ENCODE measurements at places on chromosomes 3 and 15.

GRCh38 chr3:155702745-155703591, 41.9 kb downstream of the PLCH1 start:
- no peak for DNase-seq

DNA sequence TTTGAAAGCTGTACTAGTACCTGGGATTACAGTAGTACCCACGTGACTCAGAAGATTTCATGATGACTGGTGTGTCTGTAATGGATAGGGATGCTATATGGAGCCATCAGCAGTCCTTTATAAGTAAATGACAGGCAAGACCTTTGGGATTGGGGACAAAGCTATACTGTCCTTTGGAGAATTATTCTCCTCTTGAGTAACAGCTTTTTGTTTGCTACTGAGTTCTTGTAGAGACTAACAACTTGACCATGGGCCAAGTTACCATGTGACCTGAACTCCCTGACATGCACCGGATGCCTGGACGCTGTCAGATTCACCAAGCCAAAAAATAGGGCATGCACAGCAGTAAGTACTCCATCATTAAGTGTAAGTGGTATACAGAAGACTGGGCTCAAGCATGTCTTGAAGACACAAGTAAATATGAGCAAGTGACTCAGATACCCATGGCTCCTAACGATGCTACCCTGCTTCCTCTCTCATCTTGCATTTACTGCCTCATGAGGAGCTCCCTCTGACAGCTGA, 12.9 kb downstream of the SEC11A start:
- DNase-seq = no peak

DNA sequence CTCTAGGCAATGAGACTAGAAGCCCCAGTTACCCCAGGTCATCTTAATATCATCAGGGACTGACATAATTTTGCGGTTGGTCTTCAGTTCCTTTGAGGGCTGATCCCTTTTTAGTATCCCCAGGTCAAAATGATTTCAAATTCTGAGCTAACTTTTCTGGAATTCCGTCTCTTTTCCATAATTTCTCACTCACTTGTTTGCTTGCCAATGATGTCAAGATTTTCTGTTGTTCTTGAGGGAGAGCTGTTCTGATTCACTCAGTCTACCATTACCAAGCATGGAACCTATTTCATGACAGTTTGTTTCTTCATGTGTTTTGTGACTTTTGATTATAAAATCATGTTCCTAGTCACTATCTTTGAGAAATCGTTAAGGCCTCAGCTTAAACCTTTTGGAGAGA, 190.5 kb upstream of the LYSMD4 start:
- no peak for DNase-seq

DNA sequence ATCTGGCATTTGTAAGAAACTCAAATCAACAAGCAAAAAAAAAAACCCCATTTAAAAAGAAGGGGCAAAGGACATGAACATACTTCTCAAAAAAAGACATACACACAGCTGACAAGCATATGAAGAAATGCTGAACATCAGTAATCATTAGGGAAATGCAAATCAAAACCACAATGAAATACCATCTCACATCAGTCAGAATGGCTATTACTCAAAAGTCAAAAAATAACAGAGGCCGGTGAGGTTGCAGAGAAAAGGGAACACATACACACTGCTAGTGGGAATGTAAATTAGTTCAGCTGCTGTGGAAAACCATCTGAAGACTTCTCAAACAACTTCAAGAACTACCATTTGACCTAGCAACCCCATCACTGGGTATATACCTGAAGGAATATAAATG, 199.4 kb upstream of the THBS1 start:
- DNase-seq = no peak

- no peak for DNase-seq
Observed at GRCh38 chr3:32734756-32735155, 49.8 kb downstream of the CNOT10 start.

- DNase-seq = no peak
Observed at GRCh38 chr15:28881170-28881569, 4.6 kb upstream of the APBA2 start.

GRCh38 chr3:66253790-66254620, 33.2 kb downstream of the SLC25A26 start:
- no peak for DNase-seq

DNA sequence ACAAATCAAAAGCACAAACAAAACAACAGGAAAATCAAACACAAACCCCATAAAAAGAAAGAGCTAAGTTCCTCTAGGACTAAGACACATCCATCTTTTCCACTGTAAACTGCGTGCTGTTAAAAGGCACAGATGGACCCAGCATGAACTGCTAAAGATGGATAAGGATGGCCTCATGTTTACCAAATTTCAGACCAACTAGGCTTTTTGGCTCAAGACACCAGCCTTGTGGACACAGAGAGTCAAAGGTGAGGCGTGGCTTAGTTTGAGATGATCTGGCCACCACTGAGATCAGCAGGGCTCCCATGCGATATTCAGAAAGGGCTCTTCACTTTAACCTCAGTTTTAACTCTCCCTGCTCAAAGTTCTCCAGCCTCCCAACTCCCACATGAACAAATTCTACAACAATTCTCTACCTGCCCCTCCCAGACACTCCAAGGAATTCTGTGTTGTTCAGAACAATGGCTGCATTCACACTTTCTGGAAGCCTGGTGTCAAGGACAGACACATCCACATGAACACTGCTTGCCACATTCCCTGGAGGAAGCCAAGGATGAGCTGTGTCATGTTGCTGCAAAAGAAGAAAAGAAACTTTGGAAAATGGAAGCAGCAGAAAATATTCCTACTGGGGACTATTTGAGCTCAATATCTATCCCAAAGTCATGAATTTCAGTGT, 198.4 kb upstream of the LRRN1 start:
- no peak for DNase-seq

Data from stimulated activated naive CD4-positive, alpha-beta T cell treated with Interleukin-2 at 50 U/mL for 16 hours (primary cell).